ENCODE measurements at places on chromosomes 7 and 10.

GRCh38 chr10:5365928-5366327 is 1.2 kb downstream of the UCN3 start:
- DNase-seq: no peak

DNA sequence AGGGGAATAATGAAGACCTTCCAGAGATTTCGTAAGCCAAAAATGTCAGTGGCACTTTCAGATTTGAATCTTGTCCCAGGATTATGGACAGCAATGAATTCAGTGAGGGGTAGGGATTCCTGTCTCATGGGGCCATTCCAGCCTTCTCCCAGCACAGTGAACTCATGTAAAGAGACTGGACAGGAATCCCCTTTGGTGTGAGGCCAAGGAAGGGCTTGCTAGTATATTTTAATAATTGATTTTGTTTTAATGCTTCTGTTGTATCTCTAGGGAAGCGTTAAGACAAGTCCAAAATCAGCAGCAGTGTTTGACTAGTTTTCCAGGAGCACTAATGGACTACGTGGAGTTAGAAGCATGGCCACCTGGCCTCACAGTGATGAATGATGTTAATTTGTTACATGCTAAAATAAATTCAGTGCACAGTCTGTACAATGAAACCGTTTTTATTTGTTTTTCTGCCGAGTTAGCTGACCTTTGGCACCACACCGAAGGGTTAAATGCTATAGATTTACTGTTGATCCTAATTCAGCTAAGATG is 214.0 kb upstream of the DKK1 start:
- no peak for DNase-seq

DNA sequence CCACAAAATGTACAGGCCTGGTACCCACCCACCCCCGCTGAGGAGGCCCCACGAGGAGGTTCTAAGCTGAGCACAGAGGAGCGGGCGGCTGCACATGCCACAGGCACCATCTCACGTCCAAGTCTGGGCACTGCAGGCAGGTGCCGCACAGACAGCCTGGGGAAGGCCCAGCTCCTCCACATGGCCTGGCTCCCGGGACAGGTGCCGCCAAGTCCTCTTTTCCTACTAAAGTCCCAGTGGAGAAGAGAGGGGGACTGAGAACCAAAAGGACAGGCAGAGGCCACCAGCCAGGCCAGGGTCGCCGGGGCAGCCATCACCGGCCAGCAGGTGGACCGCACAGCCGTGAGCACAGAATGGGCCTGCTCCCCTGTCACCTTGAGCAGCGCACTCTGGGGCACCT is 91.1 kb downstream of the MAD1L1 start:
- DNase-seq: no peak

DNA sequence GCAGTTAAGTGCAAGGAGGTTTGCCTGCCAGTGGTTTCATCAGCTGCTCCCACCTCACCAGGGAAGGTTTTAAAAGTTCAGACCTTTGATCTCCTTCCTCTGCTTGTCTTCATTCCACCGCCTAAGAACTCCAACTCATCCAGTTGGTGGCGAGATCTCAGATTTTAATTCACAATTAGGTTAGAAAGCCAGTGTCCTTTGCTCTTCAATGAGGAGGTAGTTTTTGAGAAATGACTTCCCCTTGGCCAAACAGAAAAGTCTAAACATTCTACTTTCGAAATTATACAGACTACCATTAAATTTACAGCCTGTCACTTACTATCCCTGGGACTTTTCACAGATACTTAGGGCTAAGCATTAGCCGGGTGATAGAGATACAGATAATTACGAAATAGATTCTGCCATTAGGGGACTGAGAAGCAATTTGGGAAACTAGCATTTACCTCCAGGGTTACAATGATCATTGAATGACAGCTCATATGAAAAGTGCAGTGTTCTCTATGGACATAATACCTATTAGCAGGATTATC is 513.4 kb upstream of the GHITM start:
- no peak for DNase-seq

DNA sequence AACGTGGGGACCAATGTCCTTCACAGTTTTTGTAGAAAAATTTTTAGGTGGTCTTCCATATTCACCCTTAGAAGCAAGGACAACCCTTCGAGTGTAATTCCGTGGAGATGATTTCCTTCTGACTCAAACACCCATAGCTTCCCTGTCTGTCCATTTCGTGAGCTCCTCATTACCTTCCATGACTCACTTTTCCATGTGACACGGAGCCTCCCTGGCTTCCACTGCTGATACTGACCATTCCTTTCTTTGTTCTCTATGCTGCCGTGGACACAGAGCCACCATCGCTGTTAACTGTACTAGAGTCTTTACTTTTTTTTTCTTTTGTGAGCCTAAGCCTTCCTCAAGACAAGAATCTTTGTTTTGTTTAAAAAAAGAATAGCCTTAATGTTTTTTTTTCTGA is 12.5 kb upstream of the ARMS2 start:
- DNase-seq: no peak

- no peak for DNase-seq
Observed at GRCh38 chr10:122259075-122259466, 12.0 kb upstream of the BTBD16 start.

DNA sequence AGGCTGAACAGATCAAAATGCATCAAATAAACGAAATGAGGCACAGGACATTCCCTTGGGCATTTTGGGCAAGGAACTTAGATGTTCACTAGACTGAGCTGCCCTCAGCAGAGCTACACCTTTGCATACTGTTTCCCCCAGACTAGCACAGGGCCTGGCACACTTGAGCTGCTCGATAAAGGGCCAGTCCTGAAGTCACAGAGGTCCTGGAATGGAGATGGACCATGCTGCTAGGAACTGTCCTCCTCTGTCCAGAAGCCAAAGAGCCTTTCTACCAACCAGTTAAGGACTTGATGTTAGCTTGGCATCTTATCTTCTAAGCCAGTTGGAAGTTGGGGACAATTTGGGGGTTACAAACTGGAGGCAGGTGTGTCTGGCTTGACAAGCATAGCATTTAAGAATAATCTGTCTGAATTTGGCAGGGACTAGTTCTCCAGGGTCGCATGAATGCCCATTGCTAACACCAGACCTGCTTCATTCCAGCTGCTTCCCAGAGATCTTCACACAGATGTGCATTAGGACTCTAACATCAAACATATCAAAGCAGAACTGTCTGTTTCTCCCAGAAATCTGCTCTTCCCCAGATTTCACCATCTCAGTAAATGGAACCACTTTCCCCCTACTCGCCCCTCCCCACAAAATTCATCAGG is 152.2 kb upstream of the PDE1C start:
- DNase-seq: no peak

GRCh38 chr10:15943426-15943825 is 83.1 kb upstream of the MINDY3 start:
- DNase-seq: no peak

Data from esophagus squamous epithelium (tissue), 5 donors.